ENCODE measurements at places on chromosomes 13 and 19.

- DNase-seq: no peak
- H3K36me3 ChIP-seq: peaks cover 28% of the 10 kb centered on the region
- H3K27ac ChIP-seq: no peak overlapping the region
- peaks cover 16% of the 10 kb centered on the region for H3K4me1 ChIP-seq
These were observed 4.8 kb upstream of the ATF5 start for GRCh38 chr19:49924004-49924880.

- H3K27me3 ChIP-seq: no peaks in the 10 kb centered on the region
- no peak overlapping the region for H3K4me3 ChIP-seq
- no peak overlapping the region for H3K27ac ChIP-seq
- no peak for DNase-seq
These were observed 98.8 kb downstream of the EPSTI1 start for GRCh38 chr13:42893214-42893671.

GRCh38 chr13:51625555-51626345, 41.5 kb downstream of the WDFY2 start:
- peaks cover 2% of the 10 kb centered on the region for H3K4me1 ChIP-seq
- H3K4me3 ChIP-seq: no peak overlapping the region
- peak; percentile 70 for DNase-seq
- no peaks in the 10 kb centered on the region for H3K27me3 ChIP-seq

- no peaks in the 10 kb centered on the region for H3K27me3 ChIP-seq
- H3K27ac ChIP-seq: no peak overlapping the region
- no peaks in the 10 kb centered on the region for H3K4me1 ChIP-seq
- DNase-seq: no peak
- peaks cover 32% of the 10 kb centered on the region for H3K36me3 ChIP-seq
These were observed 7.3 kb downstream of the ZNF555 start for GRCh38 chr19:2848616-2849015.

GRCh38 chr13:51007216-51007615, 97.6 kb downstream of the RNASEH2B start:
- H3K27ac ChIP-seq: no peak overlapping the region
- no peak for DNase-seq
- H3K36me3 ChIP-seq: no peaks in the 10 kb centered on the region
- H3K4me3 ChIP-seq: no peak overlapping the region
- no peaks in the 10 kb centered on the region for H3K27me3 ChIP-seq

- H3K27me3 ChIP-seq: no peaks in the 10 kb centered on the region
- H3K4me1 ChIP-seq: no peaks in the 10 kb centered on the region
- no peak overlapping the region for H3K27ac ChIP-seq
- no peak for DNase-seq
- no peaks in the 10 kb centered on the region for H3K36me3 ChIP-seq
These were observed 487.8 kb upstream of the SPRY2 start for GRCh38 chr13:80828759-80829158.
